ENCODE measurements at places on chromosomes 2 and 18.
A peak's percentile ranks its signal among the peaks of the same experiment; 100 is the strongest.

DNA sequence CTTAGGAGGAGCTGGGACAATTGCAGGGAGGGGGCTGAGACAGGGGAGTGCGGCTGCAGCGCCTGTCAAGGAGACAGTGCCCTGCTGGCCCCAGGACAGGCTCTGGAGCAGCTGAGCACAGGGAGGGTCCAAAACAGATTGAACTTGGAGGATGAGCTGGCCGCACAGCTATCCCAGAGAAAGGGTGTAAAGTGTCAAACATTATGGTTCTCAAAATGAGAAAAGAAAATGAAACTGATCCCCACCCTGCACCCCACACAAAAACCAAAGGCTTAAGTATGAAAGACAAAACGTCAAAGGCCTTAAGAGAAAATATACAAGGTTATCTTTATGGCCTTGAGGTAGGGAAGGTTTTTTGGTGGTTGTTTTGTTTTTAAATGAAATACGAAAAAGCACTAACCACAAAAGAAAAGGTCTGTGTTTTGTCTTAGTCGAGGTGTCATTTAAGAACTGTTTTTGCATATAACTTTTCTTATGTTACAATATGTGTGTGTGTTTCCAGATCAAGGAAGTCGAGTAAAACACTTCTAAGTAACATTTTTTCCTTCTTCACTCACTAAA, 111.8 kb downstream of the HDAC4 start:
- DNase-seq: no peak

GRCh38 chr2:59296279-59296678, 1055.2 kb upstream of the FANCL start:
- no peak for DNase-seq

GRCh38 chr18:71398531-71398930, 1109.7 kb downstream of the SOCS6 start:
- peak; percentile 60 for DNase-seq

- DNase-seq: no peak
Observed at GRCh38 chr2:227480528-227480927, 8.6 kb downstream of the AGFG1 start.

- peak; percentile 33 for DNase-seq
Observed at GRCh38 chr2:216371721-216372702, at the start of gene MARCHF4. MARCHF4 (minus strand) TSS chr2:216372483; CDS start chr2:216370260, 2,223 bp downstream.

- DNase-seq: no peak
Observed at GRCh38 chr2:158841850-158842249, 46.7 kb downstream of the DAPL1 start.

GRCh38 chr2:61241266-61241665, 79.3 kb downstream of the C2orf74 start:
- no peak for DNase-seq

GRCh38 chr18:33184175-33184574, 256.3 kb downstream of the CCDC178 start:
- no peak for DNase-seq

DNA sequence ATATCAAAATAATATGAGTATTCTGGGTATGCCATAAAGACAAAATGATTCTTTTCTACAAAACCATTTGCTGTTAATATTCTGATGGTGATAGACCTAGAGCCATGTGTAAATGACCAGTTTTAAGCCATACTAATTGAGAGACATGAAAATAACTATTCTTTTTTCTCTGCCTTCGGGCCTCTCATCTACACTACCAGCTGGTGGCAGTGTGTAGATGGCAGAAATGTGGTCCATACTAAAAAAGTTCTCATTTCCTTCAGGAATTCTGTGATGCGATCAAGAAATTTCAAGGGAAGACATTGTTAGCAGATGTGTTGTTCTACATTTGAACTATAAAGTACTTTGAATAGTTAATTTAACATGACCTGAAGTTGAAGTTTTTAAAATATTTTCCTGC, 485.2 kb downstream of the TRIB2 start:
- no peak for DNase-seq

DNA sequence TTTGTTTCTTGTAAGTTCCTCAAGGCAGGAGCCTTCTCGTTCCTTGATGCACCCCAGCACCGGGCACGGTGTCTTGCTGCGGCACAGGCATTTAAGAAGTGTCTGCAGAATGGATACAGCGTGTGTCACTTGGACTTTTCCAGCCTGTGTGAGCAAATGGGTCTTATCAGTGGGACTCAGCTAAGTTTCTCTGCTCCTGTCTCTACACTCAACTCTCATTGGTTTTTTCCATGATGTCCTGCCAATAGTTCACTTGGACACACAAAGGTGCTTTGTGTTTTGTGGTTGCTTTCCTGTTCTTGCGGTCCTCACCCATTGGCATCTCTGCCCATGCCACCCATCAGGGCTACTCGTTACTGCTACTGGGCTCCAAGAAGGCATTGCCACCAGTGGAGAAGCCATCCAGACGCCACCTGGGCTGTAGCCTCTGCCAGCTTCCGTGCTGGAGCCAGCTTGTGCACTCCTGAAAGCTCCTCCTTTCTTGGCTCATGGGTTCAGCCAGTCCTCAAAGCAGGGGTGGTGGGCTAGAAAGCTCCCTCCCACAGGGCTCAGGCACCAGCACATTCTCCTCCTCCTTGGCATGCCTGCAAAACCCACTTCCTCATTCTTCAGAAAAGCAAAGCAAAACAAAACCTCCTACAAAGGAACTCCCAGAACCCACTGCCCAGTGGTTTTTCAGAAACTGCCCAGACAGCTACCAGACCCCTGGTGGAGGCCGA, 41.4 kb downstream of the IL1R2 start:
- DNase-seq: no peak

- peak; percentile 57 for DNase-seq
Observed at GRCh38 chr2:138964418-138964817, 184.2 kb upstream of the NXPH2 start.

GRCh38 chr18:8988260-8988871, 114.1 kb upstream of the NDUFV2 start:
- DNase-seq: peak; percentile 58

Measured in NCI-H1436 (cell line).